ENCODE measurements at places on chromosomes 13 and 19. TPM values are rescaled to one million over a fixed set of nuclear protein-coding genes. Genes with fewer than 3 reads are reported as not detected.
A peak's percentile ranks its signal among the peaks of the same experiment; 100 is the strongest.

DNA sequence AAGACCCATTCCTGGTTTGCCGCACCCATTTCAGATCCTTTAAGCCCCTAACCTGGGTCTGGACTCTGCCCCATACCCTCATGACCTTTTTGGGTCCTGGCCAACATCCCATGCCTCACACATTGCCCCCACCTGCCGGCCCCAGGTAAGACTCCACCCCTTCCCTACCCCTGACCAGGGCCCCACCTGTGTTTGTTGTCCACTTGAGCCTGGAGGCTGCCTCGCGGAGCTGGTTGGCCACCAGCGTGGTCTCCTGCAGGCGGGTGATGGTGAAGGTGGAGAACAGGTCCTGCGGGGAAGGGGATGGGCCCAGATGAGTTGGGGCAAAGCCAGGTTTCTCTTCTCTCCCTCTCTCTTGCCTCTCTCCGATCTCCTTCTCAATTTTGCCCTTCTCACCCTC, 19.5 kb downstream of the MAN2B1 start:
- no peak for DNase-seq

FUT1 gene
- total RNA-seq = 8.0 TPM

DNA sequence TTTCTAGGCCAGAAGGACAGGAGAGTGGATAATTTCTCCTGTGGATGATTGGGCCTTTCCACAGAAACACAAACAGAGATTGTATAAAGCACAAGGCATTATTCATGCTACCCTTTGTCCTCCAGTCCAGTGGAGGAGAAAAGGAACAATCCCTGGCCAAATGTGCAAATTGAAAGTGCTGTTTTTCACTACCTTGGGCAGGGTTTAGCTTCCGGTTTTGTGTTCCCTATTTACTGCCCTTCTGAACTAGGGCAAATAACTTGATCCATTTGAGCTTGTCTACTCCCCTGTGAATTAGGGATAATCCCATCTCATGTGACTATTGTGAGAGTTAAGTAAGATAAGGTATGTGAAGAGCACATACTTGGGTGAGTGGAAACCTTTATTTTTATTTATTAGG, 13.3 kb downstream of the PDX1 start:
- no peak for DNase-seq

DNA sequence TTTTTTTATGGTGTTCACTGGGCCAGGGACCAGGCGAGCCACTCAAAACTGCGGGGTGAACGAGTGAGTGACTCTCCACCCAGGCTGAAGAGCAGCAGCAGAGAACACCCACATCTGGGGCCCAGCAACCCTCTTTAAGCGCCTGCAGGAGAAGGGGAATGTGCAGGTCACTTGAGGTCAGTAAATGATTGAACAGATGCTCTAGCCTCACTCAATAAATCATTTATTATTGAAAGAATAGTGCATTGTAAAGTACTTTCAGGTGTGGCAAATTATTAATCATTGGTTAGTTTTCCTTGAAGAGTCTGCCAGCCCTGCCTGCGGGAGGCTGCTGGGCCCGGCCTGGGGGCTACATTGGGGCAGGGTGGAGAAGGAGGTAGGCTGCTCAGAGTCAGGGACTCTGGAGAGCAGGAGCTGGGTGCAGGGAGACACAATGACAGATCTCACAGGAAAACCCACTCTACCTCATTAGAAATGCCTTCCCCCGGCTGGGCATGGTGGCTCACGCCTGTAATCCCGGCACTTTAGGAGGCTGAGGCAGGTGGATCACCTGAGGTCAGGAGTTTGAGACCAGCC, 42.5 kb downstream of the ABCC4 start:
- no peak for DNase-seq

DNA sequence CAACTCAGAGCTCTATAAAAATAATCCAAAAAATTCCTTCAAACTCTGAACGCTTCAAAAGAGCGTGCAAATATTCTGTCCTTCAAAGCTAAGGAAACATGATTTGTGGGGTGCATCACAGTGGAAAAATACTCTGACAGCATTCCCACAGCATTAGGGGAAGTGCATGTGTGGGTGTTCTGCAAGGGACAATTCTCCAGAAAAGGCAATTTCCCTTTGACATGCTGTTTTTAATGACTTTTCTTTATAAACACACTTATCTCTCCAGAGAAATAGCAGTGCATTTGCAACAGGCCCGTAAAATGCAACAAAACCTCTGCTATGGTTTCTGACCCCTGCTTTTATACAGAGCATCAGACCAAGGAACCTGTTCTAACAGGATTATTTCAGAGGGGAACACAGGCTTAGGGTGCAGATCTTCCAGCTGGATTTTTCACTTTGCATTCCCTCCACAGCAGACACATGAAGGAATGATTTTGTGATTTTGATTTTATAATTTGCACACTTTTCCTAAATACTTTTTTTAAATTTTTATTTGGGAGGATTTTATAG, 42.6 kb downstream of the KL start:
- no peak for DNase-seq

GRCh38 chr19:35468637-35469036, 20.6 kb downstream of the FFAR2 start:
- peak; percentile 22 for DNase-seq

Measured in foreskin keratinocyte (primary cell).